ENCODE measurements at places on chromosomes 4 and X.
A peak's percentile ranks its signal among the peaks of the same experiment; 100 is the strongest.

DNA sequence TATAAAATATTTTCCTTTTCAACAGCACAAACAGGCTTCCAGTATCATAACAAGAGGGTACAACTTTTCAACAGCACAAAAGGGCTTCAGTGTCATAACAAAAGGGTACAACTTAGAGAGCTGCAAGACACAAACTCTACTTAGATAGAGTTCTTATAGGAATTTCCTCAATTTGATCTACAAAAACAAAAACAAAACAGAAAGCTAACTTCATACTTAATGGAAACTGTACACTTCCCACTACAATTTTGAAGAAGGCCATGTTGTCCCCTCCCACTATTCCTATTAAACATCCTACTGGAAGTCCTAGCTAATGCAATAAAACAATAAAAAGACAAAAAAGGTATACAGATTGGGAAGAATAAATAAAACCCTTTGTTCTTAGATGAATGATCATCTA lies 96.7 kb downstream of the CENPC start:
- no peak for DNase-seq

DNA sequence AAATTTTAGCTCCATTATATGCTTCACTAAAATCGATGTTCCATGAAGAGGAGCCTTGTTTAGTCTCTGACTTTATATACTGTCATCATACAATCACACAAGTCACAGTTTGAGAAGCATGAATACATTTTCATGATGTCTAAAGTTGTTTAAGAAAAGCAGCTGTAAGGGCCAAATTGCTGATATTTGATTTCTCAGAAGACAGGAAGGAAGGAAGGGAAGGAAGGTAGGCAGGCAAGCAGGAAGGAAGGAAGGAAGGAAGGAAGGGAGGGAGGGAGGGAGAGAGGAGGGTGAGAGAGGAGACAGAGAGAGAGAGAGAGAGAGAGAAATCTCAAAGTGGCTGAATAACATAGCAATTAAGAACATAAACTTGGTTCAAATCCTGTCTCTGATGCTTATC lies 153.7 kb downstream of the RTL9 start:
- DNase-seq, result no peak

GRCh38 chrX:134875671-134876070 lies 115.1 kb upstream of the SMIM10 start:
- DNase-seq, result no peak

- no peak for DNase-seq
Measured at GRCh38 chr4:54185866-54186265, 43.2 kb upstream of the PDGFRA start.

DNA sequence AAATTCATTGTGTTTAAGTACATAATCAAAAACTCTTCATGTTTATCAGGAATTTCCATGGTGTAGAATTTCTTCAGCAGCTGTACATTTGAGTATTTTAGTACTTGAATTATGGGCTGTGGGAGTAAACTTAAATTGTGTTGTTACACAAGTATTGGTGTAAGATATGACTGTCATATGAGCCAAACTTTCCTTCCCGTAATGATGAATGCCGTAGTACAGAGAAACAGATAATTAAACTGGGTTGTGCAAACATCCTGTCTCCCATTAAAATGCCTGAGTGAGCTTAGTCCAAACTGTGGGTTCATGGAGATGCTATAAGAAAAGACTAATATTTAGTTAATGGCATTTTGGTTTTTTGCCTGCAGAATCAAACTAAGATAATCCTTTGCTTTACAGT lies 159.2 kb downstream of the SLC4A4 start:
- DNase-seq, result no peak

GRCh38 chrX:12210971-12211370 lies 72.7 kb downstream of the FRMPD4 start:
- no peak for DNase-seq

GRCh38 chr4:48375651-48376304 lies 34.4 kb downstream of the SLAIN2 start:
- peak; percentile 36 for DNase-seq

GRCh38 chr4:13597141-13597540 lies 30.4 kb downstream of the BOD1L1 start:
- no peak for DNase-seq

DNA sequence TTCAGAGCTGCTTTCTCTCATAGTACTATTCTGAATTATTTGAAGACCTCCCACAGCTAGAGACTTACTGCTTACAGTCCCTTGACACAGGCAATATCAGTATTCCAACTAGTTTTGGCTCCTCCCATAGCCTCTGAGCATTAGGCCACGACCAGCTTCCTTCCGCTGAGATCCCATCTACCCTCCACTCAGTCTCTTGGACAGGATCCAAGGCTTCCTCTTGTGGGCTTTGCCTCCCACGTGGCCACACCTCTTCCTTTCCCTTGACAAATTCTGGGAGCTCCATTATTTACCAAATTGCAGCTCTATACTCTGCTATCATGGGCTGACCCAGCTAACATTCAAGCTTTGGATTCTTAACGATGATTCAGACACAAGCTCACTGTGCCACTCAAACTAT lies 470.4 kb upstream of the GALNT7 start:
- no peak for DNase-seq

GRCh38 chr4:5839751-5840674 lies 52.9 kb downstream of the CRMP1 start:
- no peak for DNase-seq

DNA sequence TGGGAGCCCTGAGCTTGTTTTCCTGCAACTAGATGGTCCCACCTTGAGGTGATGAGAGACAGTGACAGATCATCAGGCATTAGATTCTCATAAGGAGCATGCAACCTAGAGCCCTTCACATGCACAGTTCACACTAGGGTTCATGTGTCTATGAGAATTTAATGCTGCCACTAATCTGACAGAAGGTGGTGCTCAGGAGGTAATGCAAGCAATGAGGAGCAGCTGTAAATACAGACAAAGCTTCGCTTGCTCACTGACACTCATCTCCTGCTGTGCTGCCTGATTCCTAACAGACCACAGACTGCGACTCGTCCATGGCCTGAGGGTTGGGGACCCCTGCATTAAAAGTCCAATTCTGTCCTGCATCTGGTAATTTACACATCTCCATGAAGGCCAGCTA lies 141.6 kb downstream of the KCNIP4 start:
- no peak for DNase-seq

GRCh38 chr4:138235419-138235952 lies 6.7 kb downstream of the SLC7A11 start:
- no peak for DNase-seq

DNA sequence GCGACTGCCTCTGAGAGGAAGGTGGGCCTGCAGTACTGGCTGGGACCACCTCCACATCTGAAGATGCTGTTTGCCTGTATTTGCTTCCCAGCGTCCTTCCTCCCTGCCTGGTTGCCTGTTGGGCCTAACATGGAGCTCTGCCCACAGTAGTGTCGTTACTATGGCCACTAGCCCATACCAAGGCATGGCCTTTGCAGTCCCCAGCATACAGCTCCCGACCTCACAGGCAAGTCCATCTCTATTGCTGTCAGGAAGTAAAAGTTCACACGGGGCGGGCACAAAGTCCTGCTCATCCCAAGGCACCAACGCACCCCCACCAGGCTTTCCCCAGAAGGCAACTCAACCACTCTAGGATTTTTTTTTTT lies 71.6 kb downstream of the MAML3 start:
- no peak for DNase-seq

DNA sequence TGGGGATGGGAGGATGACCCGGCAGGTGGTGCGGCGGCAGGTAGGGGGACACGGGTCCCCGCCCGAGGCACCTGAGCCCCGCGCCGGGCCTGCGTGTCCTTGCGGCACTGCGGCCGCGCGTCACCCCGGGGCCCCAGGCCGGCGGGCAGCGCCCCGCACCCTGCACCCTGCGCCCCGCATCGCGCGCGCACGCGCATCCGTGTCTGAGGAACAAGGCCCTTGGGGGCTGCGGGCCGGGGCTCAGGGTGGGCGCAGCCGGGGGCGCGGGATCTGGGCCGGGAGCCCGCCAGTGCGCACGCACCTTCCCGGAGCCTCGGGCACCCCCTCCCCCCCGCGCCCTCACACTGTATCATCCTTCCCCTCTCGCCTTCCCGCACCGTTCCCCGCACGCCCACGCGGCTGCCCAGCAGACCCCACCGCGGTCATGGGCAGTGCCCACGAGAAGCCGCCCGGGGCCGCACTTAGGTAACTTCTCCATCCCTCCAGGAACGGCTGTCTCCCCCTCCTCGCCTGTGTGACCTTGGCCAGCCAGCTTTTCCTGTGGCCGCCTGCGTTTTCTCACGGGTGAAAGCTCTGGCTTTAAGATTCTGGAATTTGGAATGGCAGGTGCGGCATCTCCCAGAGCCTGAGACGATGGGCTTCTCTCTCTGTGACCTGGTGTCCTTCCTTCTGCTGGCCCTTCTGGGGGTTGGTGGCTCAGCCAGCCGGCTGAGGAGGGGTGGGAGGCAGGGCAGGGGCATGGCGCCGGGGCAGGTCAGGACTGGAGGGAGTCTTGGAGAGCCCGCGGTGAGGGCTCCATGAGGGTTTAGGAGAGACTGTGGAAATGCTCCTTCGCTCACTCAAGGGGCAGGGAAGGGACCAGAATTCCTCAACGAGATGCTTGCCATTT lies 748 bp downstream of the ATP2B3 start:
- no peak for DNase-seq

- DNase-seq, result no peak
Measured at GRCh38 chr4:88320780-88321373, 36.5 kb upstream of the PPM1K start.

DNA sequence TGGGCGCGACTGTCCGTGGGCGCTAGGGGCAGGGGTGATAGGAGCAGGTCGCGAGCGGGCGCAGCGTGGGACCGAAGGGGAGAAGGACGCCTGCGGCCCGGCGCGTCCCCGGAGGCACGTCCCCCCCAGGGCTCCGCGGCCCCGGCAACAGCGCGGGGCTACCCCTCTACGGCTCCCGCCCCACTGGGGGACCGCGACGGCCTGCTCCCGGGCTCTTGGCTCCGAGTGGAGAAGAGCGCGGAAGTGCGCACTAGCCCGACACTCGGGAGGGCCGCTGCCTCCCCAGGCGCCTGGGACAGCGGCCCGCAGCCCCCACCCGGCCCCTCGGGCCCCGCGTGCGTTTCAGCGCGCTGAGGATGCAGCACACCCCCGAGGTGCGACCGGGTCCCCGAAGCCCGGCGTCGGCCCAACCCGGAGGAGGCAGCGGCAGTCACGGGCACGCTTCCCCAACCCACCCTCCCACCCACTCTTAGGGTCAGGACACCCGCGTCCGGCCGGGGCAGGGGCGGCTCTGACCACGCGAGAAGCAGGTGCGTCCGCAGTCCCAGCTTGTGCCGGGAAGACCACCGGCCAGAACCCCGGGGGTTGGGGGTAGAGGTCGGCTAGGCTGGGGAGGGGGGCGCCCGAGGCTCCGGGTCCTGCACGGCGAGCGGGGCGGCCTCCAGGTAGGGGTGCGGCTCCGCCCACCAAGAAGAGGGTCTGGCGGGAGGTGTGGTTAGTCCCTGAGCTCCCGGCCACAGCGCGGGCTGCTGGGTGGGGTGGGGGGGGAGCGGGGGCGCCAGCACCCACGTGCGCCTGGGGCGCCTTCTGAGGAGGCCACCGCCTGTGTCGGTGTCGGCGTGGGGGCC lies 18.5 kb upstream of the NAT8L start:
- no peak for DNase-seq

- DNase-seq, result no peak
Measured at GRCh38 chrX:136584545-136584944, 52.5 kb downstream of the VGLL1 start.

DNA sequence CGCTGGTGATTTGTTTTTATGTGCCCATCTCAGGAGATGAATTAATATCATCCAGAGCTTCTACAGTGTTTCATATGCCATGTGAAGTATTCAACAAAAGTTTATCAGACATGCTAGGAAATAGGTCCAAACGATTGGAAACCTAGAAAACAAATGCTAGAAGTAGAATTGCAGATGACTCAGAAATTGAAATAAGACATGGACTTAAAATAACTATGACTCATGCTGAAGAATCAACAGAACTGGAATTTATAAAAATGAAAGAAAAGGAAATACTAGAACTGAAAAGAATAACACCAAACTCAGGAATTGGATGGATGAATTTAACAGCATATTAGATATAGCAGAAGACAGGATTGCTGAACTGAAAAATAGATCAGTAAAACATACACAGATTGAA lies 172.7 kb upstream of the GIMD1 start:
- DNase-seq, result no peak

- no peak for DNase-seq
Measured at GRCh38 chr4:12645732-12646131, 838.4 kb downstream of the RAB28 start.

DNA sequence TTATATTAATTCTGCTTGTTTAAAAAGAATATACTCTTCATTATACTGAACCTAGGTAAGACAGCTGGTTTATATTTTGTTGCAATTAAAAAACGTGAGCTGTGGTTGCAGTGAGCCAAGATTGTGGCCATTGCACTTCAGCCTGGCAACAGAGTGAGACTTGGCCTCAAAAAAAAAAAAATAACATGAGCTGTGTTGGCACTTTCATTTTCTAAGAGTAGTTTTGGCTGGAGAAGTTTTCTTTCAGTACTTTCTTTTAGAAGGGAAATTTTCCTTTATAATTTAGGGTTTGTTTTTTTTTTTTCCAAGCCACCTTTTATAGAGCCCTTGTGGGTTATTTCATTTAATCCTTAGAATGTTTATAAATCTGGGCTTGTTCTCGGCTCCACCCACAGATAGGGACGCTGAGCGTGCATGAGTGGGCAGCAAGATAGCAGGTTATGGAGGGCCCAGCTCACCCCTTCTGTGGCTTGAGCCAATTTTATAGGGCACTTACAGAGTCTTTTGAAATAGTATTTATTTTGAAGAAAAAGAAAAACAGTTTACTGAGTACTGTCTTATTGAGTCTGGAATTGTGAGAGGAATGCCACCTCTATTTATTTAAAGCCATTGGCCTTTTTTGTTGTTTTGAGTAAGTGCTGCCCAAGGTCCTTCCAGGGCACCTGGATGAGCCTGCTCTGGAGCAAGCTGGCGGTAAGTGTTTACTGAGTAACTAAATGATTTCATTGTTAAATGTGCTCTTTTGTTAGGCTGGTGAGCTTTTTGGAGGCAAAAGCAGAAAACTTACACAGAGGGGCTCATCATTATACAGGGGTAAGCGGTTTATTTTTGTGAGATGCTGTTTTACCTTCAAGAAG lies 60.9 kb downstream of the HTT start:
- DNase-seq, result no peak

- peak; percentile 52 for DNase-seq
Measured at GRCh38 chrX:6021316-6022091, 207.2 kb downstream of the NLGN4X start.
